Pons (tissue), 1 donor: ENCODE measurements at places on chromosomes 5 and 9.
A peak's percentile ranks its signal among the peaks of the same experiment; 100 is the strongest.

GRCh38 chr9:125889112-125889475 is 141.9 kb downstream of the PBX3 start:
- DNase-seq = peak; percentile 70

DNA sequence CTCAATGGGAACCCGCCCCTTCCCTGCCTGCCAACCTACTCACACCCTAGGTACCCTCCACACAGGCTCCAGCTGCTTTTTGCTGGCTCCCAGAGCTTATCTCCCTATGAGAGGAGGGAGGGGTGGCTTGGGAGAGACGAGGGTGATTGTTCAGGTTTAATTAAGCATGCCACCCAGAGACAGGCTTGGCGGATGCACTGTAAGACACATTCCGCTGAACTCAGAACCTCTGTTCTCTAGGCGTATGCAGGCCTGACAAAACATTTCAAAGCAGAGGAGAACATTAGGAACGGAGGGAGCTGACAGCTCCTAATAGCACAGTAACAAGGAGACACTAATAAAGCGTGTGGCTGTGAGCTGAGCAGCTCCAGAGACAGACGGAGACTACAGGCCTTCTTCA is 80.1 kb downstream of the TRIM32 start:
- DNase-seq = no peak

GRCh38 chr5:64690417-64691151 is at the start of gene SHISAL2B:
SHISAL2B (plus strand) TSS chr5:64690503; CDS start chr5:64690624, 121 bp downstream.
- DNase-seq = no peak

DNA sequence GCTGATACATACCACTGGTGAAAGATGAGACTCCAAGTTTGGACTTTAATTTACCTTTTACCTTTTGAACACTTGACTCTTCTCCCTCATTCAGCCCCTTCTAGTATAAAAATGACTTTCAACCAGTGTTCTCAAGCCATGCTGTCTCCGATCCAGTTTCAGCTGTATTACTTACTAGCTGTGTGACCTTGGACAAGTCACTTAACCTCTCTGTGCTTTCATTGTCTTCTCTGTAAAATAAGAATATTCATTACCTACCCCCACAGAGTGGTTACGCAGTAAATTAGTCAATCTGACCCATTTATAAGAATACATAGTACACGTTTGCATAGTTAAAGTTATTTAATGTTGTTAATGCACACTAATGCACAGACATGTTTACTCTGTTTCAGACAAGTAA is 12.6 kb upstream of the CEMIP2 start:
- DNase-seq = no peak

- peak; percentile 44 for DNase-seq
These were observed 202.2 kb upstream of the DMRTA1 start for GRCh38 chr9:22244139-22245011.

GRCh38 chr9:108776920-108777639 is 78.7 kb downstream of the ACTL7B start:
- no peak for DNase-seq

- no peak for DNase-seq
These were observed 98.6 kb downstream of the MAT2B start for GRCh38 chr5:163604013-163604412.

GRCh38 chr9:111601237-111602018 is 2.0 kb upstream of the PTGR1 start:
- no peak for DNase-seq

GRCh38 chr9:72424131-72424530 is 59.1 kb upstream of the ZFAND5 start:
- peak; percentile 59 for DNase-seq

GRCh38 chr5:35067985-35068384 is 20.2 kb upstream of the AGXT2 start:
- no peak for DNase-seq

DNA sequence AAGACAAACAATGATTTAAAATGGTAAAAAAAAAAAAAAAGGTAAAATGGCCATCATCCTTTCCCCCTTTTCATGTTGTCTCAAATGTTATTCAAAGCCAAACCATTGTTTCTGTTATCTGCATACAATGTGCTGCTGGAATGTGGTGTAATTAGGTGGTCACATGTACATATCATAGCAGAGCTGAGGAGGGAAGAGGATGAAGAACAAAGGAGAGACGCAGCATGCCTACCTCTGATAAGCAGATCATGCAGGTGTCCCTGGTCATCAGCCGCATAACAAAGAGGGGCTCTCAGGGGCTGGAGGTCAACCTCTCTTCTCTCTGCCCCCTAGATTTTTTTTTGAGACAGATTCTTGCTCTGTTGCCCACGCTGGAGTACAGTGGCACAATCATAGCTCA is 141.0 kb downstream of the CARTPT start:
- no peak for DNase-seq
